ENCODE measurements at places on chromosomes 16 and 17.

DNA sequence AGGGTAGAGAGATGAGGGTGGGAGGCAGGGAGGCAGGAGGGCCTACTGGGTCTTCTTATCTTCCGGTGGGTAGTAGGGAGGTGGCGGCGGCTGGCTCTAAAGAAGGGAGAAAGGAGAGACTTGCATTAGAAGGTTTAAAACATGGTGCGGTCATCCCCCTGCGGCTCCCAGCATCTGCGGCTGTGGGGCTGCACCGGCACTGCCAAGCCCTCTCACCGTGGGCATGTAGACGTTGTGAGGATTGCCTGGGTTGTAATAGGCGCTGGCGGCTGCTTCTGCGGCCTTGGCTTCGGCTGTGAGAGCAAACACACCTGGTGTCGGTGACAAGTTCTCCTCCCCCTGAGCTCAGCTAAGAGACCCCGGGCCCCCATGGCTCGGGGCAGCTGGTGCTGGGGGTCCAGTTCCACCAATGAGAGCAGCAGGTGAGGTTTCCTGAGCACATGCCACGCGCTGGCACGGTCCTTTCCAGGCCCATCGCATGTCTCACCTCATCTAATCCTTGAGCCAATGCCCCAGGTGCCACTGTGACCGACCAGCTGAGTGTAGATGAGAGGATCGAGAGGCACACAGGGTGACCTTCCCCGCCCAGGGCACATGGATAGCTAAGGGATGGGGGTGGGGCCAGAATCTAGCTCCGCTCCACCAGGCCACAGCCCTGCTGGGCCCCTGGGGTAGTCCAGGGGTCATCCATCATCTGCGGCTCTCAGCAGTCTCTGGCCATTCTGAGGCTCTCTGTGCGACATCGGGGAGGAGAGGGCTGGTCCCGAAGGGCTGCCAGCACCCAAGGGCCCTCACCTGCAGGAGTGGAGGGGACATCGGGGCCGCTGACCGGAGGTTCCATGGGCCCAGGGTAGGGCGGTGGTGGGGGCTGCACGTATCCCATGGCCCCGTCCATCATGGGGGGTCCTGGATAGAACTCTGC, 2.7 kb upstream of the UNC13D start:
- DNase-seq: no peak

GRCh38 chr16:13186813-13187212, 285.4 kb downstream of the SHISA9 start:
- no peak for DNase-seq

GRCh38 chr17:48426761-48427500, 3.1 kb downstream of the SKAP1 start:
- DNase-seq: no peak

DNA sequence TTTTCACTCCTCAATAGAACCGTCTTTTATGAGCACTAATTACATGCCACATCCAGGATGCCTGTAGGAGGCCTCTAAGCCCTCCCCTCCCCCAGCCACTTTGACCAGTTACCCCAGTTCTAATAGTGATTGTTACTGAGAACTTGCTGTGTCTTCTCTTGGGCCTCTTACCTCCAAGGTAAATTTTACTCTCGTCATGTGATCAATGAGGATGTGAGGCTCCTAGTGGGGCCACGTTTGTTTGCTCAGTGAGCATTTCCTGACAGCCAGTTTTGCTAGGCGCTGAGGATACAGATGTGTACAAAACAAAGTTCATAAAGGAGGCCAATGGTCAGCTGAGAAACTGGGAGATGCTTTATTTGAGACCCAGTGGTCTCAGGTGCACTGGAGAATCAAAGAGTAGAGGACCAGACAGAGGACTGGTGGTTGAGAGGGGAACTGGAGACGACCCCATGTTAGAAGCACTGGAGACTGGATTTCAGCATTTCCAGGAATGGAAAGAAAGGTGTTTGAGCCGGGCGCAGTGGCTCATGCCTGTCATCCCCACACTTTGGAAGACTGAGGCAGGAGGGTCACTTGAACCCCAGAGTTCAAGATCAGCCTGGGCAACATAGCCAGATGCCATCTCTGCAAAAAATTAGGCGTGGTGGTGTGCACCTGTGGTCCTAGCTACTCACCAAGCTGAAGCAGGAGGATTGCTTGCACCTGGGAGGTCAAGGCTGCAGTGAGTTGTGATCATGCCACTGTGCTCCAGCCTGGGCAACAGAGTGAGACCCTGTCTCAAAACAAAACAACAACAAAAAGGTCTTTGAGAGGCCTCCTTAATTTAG, 2.6 kb downstream of the ATP2C2 start:
- no peak for DNase-seq

- no peak for DNase-seq
Measured at GRCh38 chr16:716768-717325, 1.9 kb downstream of the METRN start.

GRCh38 chr17:69908626-69909368, 166.2 kb upstream of the KCNJ16 start:
- no peak for DNase-seq

- no peak for DNase-seq
Measured at GRCh38 chr16:83458612-83459011, 349.2 kb upstream of the HSBP1 start.

GRCh38 chr17:65985571-65985970, 206.4 kb downstream of the CEP112 start:
- no peak for DNase-seq

DNA sequence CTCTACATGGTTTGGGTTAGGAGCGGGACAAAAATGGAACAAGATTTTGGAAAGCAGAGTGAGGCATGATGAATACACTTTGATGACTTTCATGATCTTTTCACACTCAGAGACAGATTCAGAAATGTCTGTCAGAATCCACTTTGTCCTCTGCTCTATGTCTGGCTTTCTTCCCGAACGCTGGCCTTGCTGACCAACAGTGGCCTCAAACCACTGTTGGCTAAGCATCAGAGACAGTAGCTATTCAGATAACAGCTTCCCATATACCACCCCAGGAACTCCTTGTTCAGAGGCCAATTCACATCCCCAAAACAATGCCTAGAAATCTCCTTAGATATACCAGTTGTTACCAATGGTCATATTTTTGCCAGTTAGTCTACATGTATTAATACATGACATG, 40.9 kb downstream of the FBXL20 start:
- no peak for DNase-seq

DNA sequence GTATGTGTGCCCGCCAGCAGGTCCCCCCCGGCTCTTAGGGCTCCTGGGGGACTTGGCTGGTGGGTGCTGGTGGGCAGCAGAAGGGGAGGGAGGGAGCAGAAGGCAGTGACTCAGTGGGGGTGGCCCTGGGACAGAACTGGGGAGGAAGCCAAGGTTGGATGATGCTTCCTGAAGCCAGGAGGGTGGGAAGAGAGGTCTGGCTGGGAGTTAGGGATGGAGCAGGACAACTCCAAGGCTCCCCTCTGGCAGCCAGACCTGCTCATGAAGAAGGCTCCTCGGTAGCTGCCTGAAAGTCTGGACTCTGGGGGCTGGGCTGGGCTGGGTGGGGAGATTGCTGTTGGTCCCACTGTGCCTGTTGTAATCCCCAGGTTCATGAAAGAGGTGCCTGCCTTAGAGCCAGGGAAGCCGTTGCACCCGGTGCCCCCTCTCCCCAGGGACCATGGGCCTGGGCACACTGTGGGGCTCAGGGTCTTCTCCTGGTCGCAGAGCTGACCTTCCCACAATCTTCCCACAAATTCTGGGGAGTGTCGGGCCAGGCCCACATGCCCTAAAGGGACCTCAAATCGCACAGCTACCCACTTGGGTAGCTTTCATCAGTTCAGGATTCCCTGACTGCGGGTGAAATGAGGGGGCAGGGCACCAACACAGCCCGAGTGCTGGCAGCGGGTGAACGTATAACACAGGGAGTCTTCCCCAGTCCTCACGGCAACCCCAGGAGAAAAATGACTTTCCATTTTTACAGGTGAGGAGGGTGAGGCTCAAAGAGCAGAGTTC, 1.1 kb upstream of the PLEKHG4 start:
- no peak for DNase-seq

DNA sequence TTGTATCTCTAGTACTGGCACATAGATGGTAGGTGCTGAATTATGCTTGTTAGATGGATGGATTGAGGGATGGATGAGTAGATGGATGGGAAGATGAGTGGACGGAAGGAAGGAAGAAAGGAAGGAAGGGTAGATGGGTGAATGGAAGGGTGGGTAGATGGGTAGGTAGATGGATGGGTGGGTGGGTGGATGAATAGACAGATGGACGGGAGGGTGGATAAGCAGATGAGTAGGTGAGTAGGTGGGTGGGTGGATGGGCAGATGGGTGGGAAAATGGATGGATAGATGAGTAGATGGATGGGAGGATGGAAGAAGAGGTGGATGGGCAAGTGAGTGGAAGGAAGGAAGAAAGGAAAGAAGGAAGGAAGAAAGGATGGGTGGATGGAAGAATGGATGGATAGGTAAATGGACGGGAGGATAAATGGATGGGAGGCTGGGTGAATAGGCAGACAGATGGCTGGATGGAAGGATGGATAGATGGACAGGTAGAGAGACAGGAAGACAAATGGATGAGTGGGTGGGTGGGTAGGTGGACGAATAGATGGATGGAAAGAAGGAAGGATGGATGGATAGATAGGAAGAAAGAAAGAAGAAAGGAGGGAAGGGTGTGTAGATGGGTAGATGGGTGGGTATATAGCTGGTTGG, 56.9 kb downstream of the MYH11 start:
- no peak for DNase-seq

GRCh38 chr17:75404731-75405364, 630 bp downstream of the GRB2 start:
- DNase-seq: no peak

DNA sequence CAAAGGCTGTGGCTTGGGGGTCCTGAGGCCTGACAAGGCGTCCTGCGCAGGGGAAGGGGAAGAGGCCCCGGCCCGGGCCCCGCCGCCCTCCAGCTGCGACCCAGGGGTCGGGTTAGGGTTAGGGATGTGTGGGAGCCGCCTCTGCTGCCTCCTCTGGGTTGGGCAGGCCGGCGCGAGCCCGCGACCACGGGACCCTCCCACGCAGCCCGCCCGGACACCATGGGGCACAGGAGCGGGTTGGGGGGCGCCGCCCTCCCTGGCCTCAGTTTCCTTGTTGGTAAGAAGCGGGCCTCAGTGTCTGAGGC, 386 bp downstream of the CIAO3 start:
- no peak for DNase-seq

DNA sequence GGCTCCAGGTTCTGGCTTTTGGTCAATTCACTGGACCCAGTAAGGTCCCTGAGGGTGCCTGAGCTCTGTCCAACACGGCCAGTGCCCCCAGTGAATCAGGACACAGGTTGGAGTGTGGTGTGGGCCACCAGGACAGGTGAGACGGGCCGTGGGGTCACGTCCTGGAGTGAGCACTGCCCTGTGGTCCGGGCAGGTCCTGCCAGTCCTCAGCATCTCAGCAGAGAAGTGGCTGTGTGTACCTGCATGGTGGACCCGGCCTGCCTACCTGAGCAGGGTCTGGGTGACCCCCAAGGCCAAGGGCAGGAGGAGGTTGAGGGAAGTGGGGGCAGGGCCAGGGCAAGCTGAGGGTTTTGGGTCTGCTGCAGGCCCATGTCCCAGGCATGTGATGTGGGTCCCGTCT, 1.9 kb upstream of the GNG13 start:
- DNase-seq: no peak

DNA sequence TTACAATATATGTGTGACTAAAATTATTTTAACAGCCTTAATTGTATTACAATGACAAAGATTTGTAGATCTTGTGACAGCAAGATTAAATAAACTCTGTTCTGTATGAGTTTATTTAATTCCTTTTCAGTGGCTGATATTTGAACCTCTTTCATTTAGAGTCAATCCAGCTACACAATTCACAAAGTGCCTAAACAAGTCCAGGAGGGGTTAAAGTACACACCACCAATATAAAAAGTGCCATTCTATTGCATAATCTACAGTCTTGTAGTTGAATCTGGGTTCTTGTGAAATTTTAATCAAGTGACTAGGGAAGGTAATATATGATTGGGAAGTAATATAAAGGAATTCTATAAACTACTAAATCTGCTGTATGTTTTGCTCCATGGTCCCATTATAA, 3.9 kb upstream of the NFAT5 start:
- DNase-seq: no peak

- DNase-seq: no peak
Measured at GRCh38 chr17:66326476-66327047, 24.1 kb downstream of the PRKCA start.

- no peak for DNase-seq
Measured at GRCh38 chr16:73011926-73012325, 36.0 kb downstream of the ZFHX3 start.

- DNase-seq: no peak
Measured at GRCh38 chr16:685967-686366, 1.8 kb upstream of the JMJD8 start.

- DNase-seq: no peak
Measured at GRCh38 chr16:11557801-11558200, 28.9 kb downstream of the LITAF start.

DNA sequence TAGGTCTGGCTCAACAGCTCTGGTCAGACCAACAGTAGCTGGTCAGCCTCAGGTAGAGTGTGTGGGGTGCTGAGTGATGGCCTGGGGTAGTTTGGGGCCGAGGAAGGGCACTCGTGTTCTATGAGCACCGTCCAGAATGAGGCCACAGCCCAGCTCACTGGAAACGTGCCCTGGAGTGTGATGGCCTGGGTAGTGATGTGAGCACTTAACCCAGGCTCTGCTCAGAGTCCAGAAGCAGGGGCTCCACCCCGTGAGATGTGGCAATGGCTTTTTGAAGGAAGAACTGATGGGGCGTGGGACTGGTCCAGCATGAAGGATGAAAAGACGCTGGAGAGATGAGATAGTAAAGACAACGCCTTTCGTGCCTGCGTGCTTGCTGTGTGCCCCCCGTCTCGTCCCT, 35.3 kb downstream of the NTN1 start:
- no peak for DNase-seq

All from stimulated activated CD8-positive, alpha-beta memory T cell treated with anti-CD3 and anti-CD28 coated beads, Interleukin-7, amount 100 ng/mL, for 24 hours (primary cell).